ENCODE measurements at places on chromosomes 3 and 15.

- no peak for DNase-seq
Measured at GRCh38 chr15:85380812-85381642, 624 bp downstream of the AKAP13 start.

DNA sequence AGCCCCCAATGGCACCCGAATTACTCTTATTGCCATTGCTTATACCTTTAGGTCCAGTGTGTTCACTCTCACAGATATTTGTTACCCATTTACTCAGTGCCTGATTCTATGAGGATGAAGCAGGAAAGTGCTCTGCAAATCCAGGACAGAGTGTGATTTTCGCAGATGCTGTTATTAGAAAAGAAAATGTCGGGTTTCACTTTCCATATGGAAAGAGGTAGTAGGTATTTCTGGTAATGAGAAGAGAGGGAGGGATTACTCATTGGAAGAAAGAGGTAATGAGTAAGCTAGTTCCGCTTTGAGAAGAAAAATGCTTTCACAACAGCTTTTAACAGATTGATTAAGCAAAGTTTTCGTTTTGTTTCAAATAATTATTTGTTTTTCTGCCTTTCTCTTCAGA, 336.3 kb upstream of the CFAP20DC start:
- DNase-seq, result no peak

DNA sequence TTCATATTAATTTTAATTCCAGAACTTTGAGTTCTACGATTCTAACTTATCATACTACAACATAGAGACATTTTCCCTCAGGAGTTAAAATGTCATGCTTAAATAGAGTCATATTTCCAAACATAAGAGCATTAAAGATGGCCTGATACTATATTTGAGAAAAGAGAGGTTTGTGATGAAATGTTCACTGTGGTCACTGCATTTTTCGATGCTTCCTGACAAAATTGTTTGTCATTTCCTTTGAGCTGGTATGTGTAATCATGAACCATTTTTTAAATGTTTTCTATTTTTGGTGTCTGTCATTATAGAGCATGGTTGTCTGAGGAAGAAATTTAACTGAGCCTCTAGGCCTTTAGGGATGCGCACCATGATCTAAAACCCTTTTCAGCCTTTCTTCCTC, 721.4 kb upstream of the NR2F2 start:
- no peak for DNase-seq

DNA sequence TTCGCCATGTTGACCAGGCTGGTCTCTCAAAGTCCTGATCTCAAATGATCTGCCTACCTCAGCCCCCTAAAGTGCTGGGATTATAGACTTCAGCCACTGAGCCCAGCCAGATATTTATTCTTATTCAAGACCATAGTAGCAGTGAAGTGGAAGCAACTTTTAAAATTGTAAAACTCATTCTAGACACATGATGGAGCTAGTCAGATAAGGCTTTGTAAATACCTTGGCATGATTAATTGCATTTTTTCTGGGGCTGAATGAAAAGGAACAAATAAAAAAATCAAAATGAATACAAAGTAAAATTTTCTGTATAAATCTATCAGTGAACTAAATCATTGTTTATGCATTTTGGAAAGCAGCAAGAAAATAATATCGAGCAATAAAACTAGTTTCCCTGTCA, 4.1 kb upstream of the MYO1E start:
- DNase-seq, result no peak

DNA sequence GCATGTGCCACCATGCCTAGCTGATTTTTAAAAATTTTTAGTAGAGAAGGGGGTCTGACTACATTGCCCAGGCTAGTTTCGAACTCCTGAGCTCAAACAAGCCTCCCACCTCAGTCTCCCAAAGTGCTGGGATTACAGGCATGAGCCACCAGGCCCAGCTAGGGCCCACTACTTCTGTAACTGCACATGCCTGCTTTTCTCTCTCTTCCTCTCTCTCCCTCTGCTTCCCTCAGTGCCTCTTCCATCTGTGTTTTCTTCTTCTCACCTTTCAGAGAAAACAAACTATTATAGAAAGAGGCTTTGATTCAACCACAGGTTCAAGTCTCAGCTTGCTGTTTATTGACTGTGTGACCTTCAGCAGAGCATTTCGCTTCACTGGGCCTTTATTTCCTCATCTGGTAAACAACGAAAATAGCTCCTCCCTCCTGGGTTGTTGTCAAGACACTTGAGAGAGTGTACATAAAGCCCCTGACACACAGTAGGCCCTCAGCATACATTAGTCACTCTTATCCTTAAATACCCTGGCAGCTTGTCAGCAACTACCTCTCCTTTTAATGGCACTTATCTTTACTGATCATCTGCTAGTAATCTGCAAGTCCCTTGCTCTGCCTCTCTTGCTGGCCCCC, 10.2 kb downstream of the TADA3 start:
- DNase-seq, result no peak

DNA sequence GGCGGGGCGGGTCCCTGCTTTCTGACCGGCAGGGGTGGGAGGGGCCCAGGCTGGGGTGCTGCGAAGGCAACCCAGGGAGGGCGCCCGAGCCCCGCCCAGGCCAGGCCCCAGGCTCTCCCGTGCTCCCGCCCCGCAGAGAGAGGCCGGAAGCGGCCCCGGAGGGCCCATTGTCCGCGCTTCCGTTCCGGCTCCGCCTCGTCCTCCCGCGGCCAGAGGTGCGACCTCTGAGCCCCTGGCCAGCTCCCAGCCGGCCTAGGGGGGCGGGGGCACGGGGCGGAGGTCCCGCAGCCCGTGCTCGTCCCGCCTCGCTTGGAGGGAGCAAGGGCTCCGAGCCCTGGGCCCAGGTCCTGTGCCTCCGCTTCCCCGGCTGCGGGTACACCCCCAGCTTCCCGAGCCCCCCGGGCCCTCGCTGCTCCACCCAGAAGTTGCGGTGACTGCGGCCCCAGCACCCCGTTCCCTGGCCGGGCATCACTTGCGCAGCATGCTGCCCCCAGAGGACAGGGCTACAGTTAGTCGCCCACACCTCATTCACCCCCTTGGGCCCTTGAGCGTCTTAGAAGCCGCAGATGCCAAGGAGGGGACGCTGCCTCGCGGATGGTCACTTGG, 20.4 kb upstream of the PLXND1 start:
- DNase-seq, result no peak

DNA sequence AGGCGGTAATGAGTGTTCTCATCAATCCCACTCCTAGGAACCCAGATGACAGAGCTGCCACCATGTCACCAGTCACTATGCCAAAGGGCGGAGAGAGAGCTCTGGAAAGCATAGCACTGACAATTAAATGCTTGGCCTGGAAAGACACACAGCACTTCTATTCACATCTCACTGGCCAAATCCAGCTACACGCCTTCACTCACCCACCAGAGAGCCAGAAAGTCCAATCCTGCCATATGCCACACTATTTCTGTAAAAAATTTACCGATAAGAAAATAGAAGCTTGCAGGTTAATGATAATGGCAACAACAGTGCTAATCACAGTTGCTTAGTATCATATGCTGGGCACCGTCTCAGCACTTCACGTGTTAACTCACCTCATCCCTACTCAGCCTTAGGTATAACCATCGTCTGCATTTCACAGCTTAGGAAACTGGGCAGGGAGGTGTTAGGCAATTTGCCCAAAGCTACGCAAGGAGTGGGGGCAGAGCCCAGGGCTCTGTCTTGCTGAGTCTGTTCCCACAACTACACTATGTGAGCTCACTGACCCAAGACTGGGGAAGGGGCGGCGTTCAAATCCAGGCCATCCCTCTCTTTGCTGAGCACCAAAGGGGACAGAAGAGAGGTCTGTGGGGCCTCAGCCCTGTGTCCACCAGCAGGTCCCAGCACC, 16.5 kb downstream of the KLHL25 start:
- DNase-seq, result no peak

GRCh38 chr3:48503401-48504050, 448 bp downstream of the SHISA5 start:
- no peak for DNase-seq

DNA sequence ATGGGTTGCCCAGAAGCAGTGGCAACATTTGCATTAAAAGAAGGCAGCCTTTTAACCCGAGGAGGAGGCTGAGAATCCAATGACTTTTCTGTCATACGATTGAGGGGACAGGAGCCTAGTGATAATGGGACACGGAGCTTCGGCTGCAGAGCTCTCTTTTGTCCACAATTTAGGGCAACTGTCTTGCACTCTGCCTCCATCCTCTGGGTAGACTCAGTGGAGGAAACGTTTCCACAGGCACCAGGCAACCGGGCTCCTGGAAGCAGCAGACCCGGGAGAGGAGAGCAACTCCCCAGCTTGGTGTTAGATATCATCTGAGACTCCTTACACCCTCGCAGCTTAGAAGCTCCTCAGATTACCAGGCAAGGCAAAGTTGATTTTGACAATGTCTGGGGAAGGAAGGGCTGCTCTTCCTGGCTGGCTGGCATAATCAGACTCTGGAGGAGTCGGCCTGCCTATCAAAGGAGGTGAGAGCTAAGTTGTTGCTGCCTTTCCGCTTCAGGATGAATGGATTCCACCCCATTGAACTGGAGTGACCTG, 43.5 kb upstream of the RNU6-1 start:
- DNase-seq, result no peak

DNA sequence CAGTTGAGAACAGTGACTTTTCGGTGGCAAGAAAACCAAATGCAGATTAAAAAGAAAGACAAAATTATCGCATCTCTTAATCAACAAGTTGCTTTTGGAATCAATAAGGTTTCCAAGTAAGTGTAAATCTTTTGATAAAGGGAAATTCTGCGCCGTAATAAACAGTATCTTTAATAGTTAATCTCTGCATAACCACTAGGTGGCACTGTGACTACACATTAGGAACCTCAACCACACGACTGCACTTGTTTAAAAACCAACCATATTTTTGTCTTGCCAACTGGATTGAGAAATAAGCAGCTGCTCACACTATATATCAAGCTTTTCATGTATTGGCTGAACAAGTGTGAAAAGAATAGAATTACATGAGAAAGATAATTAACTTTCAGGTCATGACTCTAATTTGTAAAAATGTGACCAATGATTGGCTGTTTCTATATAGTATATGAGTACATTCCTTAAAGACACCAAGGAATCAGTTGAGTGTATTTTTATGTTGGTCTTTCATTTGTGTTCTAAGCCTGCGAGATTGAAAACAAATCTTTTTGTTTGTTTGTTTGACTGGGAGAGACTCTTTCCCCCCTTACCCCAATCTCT, 72.7 kb downstream of the DZIP3 start:
- DNase-seq, result peak; percentile 45

DNA sequence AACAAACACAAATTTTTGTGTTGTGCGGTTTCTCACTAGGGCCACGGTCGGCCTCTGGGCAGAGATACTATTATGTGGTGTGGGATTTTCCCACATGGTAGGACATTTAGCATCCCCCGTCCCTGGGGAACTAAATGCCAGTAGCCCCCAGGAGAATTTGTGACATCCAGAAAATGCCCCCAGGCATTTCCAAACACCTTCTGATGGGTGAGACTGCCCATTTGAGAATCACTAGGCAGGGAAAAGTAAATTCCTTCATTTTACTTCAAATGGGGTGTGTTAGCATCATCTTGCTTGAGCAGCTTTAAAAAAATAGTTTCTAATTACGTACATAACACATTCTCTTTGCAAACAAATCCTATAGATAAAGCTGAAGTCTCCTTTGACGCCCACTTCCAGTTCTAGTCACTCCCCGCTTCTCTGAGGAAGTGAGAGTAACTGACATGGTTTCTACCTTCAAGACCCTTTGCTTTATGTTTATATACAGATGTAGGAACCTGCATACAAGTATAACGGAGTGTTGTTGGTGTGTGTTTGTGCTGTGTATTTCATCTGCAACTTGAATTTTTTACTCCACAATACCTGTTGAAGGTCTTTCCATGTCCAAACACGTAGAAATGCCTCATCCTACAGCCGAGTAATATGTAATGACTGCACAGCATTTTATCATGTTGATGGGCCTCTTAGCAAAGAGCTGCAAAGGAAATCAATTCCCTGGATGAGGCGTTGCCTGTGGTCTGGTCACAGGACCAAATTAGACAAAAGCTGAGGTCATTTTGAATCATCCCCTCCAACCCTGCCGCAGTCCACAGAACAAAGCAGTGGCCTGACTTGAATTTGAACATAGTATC, 31.4 kb upstream of the ZBTB38 start:
- DNase-seq, result no peak

DNA sequence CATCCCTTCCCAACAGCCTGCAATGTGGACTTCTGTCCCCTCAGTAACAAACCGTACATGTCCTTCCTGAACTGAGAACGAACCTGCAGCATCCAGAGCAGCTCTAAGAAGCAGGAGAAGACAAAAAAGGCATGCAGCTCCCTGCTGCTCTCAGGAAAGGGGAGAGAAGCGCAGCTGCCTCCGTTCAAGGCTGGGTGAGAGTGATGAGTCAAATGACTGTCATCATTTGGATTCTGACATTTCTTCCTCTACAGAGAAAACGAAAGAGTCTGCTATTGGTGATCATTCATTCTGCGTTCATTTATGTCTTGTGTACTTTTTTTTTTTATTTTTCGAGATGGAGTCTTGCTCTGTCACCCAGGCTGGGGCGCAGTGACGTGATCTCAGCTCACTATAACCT, 677.8 kb downstream of the FHIT start:
- no peak for DNase-seq

DNA sequence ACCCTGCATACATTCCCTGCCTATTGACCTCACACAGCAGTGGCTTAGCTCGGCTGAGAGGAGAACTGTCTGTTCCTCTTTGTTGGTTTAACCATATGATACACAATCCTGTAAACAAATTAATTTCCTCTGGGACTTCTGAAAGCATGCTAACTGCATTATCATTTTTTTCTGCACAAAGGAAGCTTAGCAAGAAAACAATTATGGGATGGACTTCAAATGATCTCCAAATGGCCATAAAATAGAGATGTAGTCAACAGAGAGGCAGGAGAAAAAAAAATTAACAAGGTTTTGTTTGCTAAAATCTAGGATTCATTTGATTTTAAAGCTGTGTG, 14.4 kb upstream of the TMC3 start:
- no peak for DNase-seq

DNA sequence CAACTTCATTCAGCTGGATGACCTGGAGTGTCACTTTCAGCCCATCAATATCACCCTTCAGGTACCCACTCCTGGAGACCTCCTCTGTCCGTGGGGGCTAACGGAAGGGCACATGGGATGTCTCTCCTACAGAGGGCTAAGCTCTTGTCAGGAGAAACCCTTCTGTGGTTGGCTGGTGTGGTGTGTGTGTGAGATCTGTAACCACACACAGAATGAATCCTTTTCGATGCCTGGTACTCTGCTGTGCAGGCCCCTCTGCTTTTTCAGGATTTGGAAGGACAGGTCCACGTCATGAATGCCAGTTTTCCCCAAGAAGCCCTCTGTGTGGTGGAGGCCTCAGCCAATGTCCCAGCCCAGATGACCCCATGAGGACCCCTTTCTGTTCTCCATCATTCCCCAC, 117.7 kb upstream of the CTDSPL start:
- DNase-seq, result no peak

- DNase-seq, result peak; percentile 35
Measured at GRCh38 chr3:192514754-192515663, 212.3 kb downstream of the FGF12 start.

DNA sequence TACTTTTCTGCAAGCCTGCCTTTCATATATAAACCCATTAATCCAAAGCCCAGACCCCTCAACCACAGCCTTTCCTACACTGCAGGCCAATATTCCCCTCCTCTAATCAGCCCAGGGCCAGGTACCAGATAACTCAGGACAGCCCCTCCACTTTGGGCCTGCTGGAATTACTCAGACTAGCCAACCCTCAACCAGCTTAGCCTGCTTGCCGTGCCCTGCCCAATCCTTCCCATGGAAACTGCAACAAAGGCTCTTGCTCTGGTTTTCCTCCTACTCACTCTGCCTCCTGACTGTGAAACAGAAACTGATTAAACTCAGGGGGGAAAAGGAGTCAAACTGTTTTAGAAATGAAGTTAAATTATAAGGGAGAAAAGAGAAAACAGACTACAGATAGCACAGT, 248.1 kb downstream of the KLF13 start:
- DNase-seq, result no peak
